ENCODE measurements at places on chromosomes 6 and 20.
A peak's percentile ranks its signal among the peaks of the same experiment; 100 is the strongest.

DNA sequence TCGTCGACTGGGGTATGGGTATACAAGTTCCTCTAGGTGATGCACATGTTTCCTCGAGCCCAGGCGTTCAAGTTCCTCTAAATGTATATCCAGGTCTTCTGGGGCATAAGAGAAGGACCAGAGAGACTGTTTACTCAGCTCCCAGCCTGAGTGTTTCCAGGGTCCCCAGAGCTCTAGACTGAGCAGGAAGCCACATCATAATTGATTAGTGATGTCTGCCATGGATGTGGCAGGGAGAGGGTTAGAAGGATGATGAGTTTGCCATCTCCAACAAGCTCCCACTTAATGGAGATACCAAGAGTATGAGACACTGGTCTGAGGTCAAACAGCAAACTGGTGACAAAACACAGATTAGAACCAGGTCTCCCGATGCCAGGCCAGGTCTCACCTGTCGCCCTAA is 74.8 kb downstream of the PREX1 start:
- no peak for DNase-seq

DNA sequence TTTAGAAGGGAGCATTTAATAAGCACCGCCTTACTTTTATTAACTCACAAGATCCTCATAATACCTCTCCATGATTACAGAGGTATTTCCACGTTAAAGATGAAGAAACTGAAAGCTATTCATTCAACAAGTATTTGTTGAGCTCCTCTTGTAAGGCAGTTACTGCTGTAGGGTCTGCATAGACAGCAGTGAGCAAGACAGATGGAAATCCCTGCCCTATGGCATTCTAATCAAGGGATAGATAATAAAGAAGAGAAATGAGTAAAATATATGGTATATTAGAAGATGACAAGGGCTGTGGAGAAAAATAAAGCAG is 77.8 kb upstream of the CTNNBL1 start:
- DNase-seq = no peak

GRCh38 chr6:157647261-157647915 is 175.7 kb upstream of the SNX9 start:
- no peak for DNase-seq

DNA sequence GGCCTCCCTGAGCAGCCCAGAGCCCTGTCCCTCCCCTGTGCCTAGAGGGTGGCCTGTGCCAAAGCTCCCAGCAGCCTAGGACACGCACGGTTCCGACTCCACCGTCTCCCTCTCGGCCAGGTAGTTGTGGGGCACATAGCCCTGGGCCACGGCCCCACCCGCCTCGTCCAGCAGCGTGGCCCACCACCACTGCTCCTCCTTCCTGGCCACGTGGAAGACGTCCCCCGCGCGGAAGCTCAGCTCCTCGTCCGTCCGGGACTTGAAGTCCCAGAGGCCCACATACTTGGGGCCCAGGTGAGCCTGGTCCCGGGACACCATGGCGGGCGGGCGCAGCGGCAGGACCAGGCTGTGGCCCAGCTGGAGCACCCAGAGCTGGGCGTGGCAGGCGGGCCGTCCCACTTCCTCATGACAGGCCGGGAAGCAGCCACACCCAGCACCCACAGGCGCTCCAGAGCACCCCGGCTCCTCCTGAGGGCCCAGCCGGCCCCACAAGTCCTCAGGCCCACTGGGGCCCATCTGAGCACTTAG is at the start of gene PTK6:
PTK6 (minus strand) TSS at position 380 of the 528 bp plus-strand sequence; CDS start at position 318, 62 bp downstream.
- no peak for DNase-seq

DNA sequence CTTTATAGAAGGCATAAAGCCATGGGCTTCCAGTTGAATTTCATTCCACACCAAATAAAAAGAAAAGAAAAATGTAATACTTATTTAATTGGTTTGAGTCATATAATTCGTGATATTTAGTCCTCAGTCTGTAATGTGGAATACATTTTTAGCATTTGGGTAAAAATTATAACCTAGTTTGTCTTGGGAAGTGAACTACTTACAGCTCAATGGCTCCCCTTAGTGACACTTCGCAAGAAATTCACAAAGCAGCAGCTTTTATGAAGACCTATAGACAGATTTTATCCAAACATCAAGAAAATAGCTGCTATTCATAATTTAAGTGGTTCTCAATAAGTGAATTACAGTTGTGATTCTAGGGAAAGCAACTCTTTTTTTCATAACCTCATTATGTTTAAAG is 72.1 kb downstream of the RSPO3 start:
- no peak for DNase-seq

- DNase-seq = no peak
These were observed 579.5 kb downstream of the TFAP2B start for GRCh38 chr6:51398064-51398705.

GRCh38 chr6:29749668-29750067 is 26.4 kb downstream of the HLA-F start:
- no peak for DNase-seq

- DNase-seq = no peak
These were observed 144.0 kb upstream of the THBS2 start for GRCh38 chr6:169397684-169398083.

GRCh38 chr20:63934271-63935068 is 21.7 kb downstream of the UCKL1 start:
- DNase-seq = no peak

- DNase-seq = peak; percentile 56
These were observed 39.8 kb downstream of the HIVEP1 start for GRCh38 chr6:12051861-12052368.

DNA sequence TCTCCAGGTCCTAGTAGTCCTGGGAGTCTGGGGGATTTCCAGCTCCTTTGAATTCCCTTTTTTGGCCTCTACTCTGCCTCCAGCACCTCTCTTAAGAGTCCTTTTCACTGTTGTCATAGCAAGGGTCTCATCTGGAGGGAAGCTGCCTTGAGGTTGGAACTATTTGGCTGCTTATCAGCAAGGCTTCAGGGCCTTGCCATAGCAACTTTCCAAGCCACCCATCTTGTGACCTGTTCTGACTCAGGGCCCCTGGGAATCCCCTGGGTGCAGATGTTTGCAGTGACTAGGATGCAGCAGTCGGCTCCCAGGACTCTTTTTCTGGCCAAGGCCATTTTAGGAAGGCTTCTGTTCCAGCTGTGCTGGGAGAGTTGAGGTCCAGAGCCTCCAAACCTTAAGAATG is 12.4 kb downstream of the PKIG start:
- peak; percentile 47 for DNase-seq

GRCh38 chr6:81998432-81998831 is 246.0 kb upstream of the TENT5A start:
- DNase-seq = no peak

- no peak for DNase-seq
These were observed 14.3 kb upstream of the FAM135A start for GRCh38 chr6:70398783-70399728.

GRCh38 chr6:147099974-147100373 is 104.2 kb upstream of the STXBP5 start:
- DNase-seq = no peak

GRCh38 chr20:44031001-44031574 is 116.4 kb downstream of the TOX2 start:
- no peak for DNase-seq

GRCh38 chr6:139398658-139399057 is 24.2 kb upstream of the CITED2 start:
- no peak for DNase-seq

- DNase-seq = no peak
These were observed 41.7 kb downstream of the ADAT2 start for GRCh38 chr6:143408787-143409162.

DNA sequence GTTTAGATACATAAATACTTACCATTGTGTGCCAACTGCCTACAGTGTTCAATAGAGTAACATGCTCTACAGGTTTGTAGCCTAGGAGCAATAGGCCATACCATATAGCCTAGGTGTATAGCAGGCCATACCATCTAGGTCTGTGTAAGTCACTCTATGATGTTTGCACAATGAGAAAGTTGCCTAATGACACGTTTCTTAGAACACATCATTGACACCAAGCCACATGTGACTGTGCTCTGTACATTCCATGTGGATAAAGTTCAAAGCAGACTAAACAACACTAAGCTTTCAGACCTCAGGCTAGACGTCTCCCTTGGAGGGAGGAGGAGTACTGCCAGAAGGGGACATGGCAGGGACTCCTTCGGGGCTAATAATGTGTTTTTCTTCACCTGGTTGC is 93.6 kb downstream of the KIF16B start:
- DNase-seq = no peak

GRCh38 chr6:106628658-106629102 is 618 bp downstream of the RTN4IP1 start:
- no peak for DNase-seq

DNA sequence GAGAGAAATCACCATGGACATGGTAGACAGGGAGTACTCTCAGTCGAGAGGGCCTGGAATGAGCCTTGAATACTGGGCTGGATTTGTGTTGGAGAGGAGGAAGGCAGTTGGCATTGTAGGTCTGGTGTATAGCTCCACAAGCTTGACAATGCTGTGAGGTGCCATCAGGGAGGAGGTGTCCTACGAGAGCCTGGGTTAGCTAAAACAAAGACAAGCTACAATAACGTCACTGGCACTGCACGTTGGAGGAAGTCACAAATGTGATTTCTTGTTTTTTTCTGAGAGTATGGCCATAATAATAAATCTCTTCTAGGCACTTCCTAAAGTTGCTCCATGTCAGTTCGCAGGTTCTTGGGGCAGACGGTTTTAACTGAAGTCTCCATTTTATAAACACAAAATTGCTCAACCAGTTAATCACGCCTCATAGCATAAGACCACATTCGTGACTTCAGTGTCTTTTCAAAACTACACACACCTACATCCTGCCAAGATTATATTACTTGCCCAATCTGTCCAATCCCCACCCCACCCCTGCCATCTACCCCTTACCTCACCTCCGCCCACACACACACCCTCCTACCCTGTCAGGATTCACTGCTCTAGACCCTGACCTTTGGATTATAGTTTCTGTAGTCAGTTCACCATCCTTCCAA is 4.4 kb upstream of the HLA-DMB start:
- DNase-seq = peak; percentile 78

GRCh38 chr20:32007787-32008616 is 2.2 kb upstream of the CCM2L start:
- DNase-seq = no peak

GRCh38 chr6:64113704-64114103 is 478.1 kb downstream of the PHF3 start:
- no peak for DNase-seq

GRCh38 chr6:27962506-27962905 is 5.5 kb downstream of the OR2B6 start:
- DNase-seq = no peak

DNA sequence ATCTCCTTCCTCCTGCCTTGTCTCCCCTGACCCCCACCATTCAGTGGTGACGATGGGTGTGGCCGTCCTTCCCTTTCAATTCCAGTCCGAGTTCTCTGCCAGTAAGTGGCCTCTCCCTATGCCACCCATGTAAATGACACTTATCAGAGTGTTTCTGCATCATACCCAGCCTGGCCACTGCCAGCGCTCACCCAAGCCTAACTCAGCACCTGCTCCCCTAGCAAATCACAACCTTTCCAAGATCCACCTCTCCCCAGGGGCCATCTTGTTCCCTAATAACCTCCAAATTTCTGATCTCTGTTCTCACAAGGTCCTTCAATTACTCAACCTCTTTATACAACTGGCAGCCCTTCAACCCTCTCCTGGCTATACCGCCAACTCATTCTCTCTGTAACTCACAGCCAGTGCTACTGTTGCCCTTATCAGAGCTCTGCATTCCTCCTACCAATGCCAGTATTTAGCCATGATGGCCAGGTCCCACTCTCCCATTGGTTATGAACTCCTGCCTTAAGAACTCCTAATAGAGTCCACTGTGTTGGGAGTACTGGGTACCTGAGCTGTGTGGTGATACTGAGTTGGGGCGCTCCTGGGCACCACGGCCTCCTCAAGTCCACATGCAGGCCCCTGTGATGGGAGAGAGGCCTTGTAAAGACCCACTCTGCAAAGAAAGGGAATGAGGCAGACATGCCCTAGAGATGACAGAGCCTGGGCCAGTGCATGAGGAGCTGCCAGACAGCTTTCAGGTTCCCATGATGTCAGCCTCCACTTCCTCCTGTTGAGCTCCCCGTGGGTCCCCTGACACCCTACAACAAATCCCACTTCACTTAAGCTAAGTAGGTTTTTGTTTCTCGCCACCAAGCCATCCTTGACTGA is 187.4 kb upstream of the RREB1 start:
- DNase-seq = no peak

DNA sequence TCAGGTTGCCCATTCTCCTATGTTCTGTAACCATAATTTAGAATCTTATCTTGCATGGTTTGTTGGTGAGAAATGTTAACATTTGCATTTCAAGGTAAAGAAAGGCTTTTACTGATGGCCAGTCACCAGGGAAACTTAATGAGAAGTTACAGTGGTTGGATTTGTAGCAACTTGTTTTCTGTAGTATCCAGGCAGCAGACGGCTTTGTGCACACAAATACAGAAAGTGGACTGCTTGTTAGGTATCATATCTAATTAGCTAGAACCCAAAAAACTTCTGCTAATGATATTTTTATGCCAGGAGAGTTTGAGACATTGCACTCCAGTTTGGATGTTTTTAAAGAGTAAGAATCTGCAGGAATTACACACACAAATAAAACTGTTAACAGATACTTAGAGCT is 578.0 kb downstream of the DOK5 start:
- DNase-seq = no peak

DNA sequence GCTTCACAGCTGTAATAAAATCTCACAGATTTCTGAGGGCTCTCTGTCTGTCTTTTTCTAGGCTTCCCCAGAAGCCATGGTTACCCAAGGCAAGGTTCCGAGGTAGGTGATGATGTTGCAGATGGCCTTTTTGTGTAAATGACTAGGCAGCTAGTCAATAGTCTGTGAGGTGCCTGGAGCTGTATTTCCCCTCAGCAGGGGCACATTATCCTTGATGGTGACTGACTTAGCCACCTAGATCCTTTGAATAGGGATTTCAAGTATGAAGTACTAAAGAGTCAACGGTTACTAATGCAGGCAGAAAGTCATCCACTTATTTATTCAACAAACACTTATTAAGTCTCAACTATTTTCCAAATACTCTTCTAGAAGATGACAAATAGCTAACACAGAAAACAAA is 49.3 kb upstream of the L3MBTL3 start:
- DNase-seq = no peak

- no peak for DNase-seq
These were observed 19.4 kb downstream of the TINAG start for GRCh38 chr6:54327631-54328030.

GRCh38 chr6:2141644-2142290 is 103.6 kb downstream of the GMDS start:
- no peak for DNase-seq

- DNase-seq = no peak
These were observed 859 bp upstream of the SMIM29 start for GRCh38 chr6:34249469-34250261.

DNA sequence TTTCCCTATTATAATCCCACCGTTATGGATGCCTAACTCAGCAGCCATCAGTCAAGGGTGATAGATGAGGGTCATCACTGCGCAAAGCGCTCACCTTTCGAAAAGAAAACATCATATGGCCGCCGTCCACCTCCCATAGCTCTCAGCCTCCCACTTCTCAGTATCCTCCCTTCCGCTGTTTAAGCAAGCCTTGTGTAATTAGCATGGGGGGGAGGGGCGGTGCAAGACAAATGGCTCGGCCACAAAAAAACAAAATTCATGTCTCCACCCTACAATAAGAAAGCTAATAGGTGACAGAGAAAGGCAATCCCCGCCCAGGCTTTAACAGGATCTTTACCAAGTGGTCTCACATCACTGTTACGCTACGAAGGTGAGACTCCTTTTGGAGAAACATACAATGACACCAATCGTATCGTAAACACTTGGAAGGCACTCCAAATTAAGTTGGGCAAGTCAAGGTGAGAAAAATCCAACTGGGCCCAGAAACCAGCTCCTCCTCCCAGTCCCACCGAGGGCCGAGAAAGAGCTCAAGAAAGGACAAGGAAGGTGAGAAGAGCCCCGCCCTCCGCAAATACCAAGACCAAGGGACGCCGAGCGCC is 645 bp downstream of the DDX39B start:
- peak; percentile 68 for DNase-seq
